Transverse colon (tissue), 4 donors: ENCODE measurements at places on chromosomes 7 and 10.

DNA sequence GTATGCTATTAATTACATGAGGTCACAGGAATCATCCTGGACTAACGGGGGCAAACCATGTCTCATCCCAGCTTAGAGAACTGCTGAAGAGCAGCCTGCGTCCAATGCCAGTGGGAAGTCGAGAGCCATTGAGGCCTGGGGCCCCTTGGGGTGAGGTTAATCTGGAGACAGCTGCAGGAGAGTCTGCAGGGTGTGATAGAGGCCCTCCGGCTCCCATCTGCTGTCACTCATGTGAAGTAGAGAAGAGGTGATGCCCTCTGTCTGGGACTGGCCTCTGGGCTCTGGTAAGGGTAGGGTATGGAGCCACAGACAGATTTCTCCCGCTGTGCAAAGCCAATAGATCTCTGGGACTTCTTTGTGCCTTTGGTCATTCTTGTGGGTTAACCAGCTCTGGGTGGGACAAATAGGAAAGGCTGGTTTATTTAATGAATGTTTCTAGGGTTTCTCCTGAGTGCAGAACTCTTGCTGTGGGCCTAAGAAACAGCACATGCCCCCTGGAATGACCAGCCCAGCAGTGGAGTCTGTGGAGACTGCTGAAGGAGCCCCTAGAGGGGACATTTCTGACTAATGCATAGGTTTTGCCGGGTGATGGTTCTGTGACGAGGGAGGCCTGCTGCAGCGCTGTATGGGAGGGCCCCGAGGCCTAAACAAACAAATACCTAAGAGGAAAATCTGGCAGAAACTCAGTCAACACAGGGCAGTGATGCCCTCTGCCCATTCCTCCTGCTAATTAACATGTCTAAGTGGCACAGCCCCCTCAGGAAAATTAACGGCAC, 34.5 kb downstream of the CRHR2 start:
- no peak for DNase-seq

GRCh38 chr7:99504603-99505323, at the start of gene ZKSCAN5:
Gene ZKSCAN5, plus strand, starts transcription at chr7:99504662. Its CDS starts 1,383 bp downstream, at chr7:99506045.
- DNase-seq = peak; percentile 99

- DNase-seq = no peak
Measured at GRCh38 chr7:79781716-79782115, 328.2 kb upstream of the MAGI2 start.

DNA sequence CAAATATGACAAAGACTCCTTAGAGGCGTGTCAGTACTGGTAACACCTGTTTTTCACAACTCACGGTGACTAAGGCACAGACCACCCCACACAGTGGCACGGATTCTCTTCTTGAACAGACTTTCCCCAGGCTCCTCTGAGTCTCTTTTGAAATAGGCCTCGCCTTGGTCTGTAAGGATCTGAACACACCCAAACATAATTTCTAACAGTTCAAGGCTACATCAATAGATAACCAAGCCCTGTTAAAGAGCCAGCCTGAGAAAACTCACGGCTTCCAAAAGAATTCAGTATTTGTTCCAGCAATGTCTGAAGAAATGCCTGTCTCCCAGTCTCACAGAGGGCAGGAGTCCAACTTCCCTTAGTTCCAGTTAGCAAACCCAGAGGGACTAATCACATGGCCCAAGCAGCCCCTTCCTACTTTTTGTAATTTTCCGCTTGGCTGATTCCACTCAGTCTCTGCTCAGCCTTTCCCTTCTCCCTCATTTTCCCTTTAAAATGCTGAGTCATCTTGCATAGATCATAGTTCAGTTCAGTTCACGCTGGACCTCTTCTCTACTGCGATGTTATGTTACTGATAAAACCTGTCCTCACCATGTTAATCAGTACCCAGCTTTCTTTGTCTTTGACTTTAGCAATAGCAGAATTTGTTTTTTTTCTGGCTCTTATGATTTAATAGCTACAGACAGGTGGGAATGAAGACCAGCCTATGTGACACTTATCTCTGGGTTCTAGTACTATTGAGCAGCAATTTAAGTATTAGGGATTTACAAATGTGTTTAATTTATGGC, 22.6 kb upstream of the AKR1C3 start:
- DNase-seq = peak; percentile 52

- DNase-seq = peak; percentile 38
Measured at GRCh38 chr7:26081638-26082037, 70.4 kb upstream of the NFE2L3 start.

DNA sequence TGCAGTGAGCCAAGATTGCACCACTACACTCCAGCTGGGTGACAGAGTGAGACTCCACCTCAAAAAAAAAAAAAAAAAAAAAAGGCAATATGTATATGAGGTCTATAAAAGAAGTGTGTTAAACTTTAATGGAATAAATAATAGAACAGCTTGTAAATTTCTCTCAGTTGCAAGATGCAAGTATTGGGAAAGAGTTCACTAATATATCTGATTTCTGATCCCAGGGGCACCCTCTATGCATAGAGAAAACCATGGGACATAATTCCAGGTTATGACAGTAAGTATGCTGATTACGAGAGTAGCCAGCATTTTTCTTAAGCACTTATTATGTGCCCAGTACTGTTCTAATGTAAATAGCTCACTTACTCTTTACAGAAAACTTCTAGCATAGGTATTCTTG, 66.1 kb upstream of the AFAP1L2 start:
- DNase-seq = no peak

GRCh38 chr7:128453836-128454804, 1.6 kb upstream of the HILPDA start:
- peak; percentile 68 for DNase-seq

DNA sequence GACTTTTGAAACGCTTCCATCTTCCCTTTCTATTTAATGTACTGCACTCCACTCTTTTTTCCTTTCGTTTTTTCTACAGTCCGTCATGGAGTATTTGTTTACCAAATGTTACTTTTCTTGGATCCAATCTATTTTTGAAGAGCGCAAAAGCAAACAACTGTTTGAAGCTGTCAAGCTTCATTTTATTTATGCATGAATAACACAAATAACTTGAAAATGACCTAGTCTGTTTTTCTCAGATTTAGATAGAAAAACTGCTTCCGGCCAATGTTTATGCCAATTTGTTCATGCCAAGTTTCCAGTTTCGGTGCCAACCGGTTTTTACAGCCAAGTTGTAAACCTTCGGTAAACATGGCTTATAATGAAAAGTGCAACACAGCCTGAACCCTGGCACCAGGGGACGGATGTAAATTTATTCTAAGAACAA, 150.9 kb upstream of the KLF6 start:
- peak; percentile 79 for DNase-seq

DNA sequence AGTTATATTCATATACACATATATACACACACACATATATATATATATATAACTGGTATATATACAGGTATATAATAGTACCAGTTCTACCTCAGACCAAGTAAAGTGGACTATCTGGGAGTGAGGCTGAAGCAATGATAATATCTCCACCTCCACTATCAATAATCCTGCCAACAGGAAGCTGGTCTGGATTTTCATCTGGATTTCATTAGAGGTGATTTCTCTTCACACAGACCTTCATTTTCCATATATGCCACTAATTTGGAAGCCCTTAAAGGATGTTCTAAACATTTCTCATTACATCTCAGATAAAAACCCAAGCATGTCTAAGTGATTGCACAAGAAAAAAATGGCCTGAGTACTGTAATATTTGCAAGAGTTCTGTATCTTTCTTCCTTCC, 1.7 kb upstream of the SLC35B4 start:
- DNase-seq = no peak

GRCh38 chr10:71287456-71287855, 31.6 kb upstream of the SLC29A3 start:
- DNase-seq = no peak

DNA sequence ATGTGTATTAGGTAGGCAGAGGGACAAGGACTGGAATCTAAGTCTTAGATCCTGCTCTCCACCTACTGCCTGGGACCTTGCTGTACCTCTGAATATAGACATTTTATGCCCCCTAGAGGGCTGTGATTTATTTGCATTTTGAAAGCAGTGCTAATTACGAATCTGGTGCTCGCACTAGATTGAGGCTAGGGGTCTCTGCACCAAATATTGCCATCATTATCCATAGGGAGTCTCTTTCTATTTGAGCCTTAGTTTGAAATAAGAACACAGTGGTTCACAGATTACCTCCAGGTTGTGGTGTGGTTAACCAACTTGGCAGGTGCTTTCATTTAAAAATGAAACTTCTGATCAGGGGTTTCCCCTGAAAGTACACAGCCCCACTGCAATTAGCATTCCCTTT, 41.8 kb downstream of the CNNM1 start:
- no peak for DNase-seq

GRCh38 chr10:81215498-81215897, 659.5 kb upstream of the NRG3 start:
- no peak for DNase-seq

DNA sequence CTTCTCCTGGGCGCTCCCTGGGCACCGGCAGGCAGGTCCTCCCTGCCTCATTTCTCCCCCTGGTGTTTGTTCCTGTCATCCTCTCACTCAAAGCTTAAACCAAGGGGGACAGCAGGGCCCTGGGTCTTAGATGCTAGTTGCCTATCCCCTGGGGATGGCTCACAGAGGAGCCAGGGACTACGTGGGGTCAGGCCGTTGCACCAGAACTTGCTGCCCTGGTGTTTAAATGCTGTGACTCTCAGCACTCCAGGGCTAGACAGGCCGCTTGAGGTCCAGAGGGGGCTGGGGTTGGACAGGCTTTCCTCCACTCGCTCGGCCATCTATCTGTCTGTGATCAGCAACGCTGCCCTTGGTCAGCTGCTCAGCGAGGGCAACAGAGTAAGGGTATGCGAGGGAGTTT, 340.3 kb downstream of the CXCL12 start:
- no peak for DNase-seq

- no peak for DNase-seq
Measured at GRCh38 chr7:85703251-85704010, 516.6 kb upstream of the SEMA3D start.

DNA sequence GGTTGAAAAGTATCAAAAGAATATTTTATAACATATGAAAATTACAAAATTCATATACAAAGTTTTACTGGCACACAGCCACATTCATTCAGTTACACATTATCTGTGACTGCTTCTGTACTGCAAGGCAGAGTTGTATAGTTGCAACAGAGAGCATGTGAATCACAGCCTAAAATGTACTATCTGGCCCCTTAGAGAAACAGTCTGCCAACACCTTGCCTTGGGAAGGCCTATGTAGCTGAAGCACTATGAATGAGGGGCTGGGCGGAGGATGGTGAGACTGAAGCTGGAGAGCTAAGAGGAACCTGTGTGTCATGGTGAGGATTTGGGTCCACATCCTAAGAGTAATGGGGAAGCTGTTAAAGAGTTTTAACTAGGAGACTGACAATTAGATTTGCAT, 35.7 kb downstream of the PDZD8 start:
- DNase-seq = no peak

- DNase-seq = peak; percentile 83
Measured at GRCh38 chr10:113960617-113961181, 83.0 kb upstream of the ADRB1 start.

DNA sequence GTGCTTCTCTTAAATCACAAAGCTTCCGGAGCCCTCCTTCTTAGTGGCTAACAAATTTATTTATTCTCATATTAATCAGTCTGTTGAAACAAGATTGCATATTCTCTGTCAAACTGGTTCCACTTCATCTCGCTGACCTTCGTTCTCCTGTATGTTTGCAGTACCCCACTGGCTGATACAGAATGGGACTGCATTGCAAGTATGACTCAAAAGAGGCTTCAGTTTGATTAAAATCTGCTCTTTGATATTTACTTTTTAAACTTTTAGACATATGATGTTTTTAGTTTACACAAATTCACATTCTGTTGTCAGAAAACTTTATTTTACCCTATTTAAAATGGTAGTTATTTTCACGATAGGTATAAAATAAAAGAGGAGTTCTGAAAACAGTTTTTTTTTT, 14.3 kb upstream of the ARHGAP12 start:
- DNase-seq = no peak

- DNase-seq = no peak
Measured at GRCh38 chr7:36132012-36132411, 21.0 kb upstream of the EEPD1 start.

- no peak for DNase-seq
Measured at GRCh38 chr7:33789871-33790630, 115.3 kb upstream of the BMPER start.

DNA sequence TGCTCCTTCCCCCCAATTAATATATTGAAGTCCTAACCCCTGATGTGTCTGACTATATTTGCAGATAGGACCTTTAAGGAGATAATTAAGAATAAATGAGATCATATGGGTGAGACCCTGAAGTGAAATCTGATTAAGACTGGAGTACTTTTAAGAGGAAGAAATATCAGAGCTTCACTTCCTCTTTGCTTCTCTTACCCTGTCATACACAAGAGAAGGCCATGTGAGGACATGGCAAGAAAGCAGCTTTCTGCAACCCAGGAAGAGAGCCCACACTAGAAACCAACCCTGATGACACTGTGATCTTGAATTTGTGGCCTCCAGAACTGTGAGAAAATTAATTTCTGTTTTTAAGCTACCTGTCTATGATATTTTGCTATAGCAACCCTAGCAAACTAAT, 44.2 kb downstream of the JMJD1C start:
- DNase-seq = no peak

DNA sequence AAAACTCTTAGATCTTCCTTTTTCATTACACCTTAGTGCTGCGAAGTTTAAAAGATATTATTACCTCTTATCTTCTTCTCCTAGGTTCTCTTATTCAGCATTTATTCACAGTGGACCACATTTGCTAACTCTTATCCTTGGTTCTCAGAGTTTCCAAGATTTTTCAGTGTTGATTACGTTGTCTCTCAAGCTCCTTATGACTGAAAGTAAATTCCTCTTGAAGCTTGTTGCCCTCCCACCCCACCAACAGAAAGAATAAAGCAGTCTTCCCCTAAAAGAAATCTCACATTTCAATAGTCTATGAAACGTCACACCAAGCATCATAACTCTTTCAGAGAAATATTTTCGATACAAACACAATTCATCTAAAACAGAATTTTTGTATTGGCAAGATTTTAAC, 362.5 kb downstream of the MAGI2 start:
- DNase-seq = no peak

- no peak for DNase-seq
Measured at GRCh38 chr10:34157501-34157900, 657.6 kb downstream of the PARD3 start.

GRCh38 chr10:75272094-75272493, 36.3 kb upstream of the COMTD1 start:
- no peak for DNase-seq

GRCh38 chr7:106177738-106178592, 65.9 kb upstream of the SYPL1 start:
- DNase-seq = peak; percentile 13

GRCh38 chr10:36612436-36612835, 513.0 kb upstream of the ANKRD30A start:
- no peak for DNase-seq

DNA sequence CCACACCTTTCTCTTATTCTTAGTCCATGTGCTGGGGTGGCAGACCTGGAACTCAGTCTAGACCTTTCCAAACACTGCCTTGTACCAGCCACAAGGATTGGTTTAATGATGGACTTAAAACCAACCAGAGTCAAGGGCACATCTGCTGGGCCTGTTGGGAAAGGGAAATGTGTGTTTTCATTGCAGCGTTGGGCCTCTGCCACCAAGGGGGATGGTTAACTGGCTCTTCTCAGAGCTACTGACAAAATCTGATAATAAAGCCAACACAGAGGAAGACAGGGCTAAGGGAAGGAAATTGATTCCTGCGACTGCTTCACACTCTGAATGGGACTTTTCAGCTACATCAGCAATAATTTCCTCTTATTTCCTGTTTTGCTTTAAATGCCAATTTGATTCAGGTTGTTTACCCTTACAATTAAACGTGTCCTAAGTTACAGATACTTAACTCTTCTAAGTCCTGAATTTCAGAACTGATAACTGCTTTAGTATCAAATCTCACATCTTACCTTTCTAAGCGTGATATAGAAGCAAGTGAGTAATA, 68.4 kb upstream of the MALRD1 start:
- no peak for DNase-seq
